ENCODE measurements at places on chromosomes 5 and 9.

- DNase-seq: no peak
Observed at GRCh38 chr9:34513567-34514214, 9.1 kb downstream of the ENHO start.

- DNase-seq: no peak
Observed at GRCh38 chr5:42982107-42982622, 58.0 kb downstream of the ANXA2R start.

GRCh38 chr5:159663986-159664385 is 252.3 kb upstream of the ADRA1B start:
- DNase-seq: no peak

GRCh38 chr9:16450578-16450977 is 419.9 kb downstream of the BNC2 start:
- DNase-seq: no peak

- DNase-seq: no peak
Observed at GRCh38 chr5:1415626-1416360, 29.4 kb downstream of the SLC6A3 start.

- no peak for DNase-seq
Observed at GRCh38 chr9:81563739-81564138, 125.6 kb downstream of the TLE1 start.

- DNase-seq: no peak
Observed at GRCh38 chr5:144156767-144157171, 13.7 kb downstream of the YIPF5 start.

DNA sequence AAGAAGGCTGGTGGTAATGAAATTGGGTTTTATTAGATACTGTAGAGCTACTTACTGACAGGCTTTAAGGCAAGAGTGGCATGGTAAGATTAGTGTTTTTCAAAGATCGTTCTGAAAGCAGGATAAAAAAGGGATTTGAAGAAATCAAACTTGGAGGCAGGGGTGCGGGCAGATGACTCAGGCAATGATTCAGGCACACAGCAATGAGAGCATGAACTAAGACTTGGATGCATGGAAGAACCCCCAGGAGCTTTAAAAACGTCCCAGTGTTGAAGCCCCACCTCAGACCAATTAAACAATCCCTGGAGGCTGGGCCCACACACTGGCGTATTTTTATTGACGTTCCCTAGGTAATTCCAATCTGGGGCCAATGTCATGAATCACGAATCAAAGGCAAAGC is 102.5 kb downstream of the SREK1 start:
- DNase-seq: no peak

- DNase-seq: no peak
Observed at GRCh38 chr9:100698945-100699344, 121.1 kb downstream of the CAVIN4 start.

DNA sequence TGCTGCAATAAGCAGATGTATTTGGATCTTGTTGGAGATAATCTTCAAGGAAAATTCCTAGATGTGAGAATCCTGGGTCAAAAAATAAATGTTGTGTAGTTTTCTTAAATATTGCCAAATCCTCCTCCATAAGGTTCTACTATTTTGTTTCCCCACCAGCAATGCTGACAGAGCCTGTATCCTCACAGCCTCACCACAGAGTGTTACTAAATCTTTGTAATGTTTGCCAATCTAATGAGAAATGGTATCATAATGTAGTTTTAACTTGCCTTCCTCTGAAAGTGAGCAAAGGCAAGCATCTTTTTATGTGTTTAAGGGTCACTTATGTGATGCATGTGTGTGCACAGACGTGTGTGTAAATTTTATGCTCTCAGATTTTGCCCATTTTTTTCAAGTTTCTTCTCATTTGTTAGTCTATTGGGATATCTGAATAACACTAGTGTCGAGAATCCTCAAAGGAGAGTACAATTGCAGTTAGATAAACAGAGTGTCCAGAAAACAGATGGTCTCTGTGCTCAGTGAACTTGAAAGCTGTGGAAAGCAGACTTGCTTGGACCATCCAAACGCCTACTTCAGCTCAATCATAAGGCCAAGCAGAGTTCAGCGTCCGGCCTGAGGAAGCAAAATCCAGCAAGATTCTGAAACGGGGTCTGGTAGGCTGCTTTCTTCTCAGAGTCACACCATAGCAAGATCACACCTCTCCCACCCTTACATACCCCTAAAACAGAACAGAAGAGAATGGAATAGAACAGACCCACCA is 35.7 kb upstream of the UGT3A1 start:
- no peak for DNase-seq

DNA sequence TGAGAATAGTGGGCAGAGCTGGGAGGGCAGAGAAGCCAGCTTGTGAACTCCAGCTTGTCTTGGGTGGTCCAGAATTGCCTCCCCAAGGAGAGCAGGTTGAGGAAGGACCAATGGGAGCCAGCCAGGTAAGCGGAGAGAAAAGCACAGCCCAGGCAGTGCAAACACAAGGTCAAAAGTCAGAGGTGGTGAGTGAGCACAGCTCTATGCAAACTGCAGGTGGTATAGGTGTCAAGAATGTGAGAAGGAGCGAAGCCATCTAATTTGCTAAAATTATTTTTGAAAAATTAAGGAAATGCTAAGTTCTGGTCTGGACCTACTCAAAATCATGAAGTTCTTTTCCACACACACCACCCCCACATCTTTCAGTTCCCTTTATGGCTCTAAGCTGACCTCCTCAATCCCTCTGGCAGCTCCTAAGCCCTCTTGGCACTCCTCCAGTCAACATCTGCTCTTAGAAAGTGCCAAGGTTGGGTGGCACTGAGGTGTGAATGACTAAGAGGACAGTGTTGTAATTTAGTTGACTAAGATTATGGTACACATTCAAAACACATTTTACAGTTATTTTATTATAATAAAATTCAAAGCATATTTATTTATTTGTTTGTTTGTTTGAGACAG is 6.6 kb upstream of the OTULINL start:
- no peak for DNase-seq

DNA sequence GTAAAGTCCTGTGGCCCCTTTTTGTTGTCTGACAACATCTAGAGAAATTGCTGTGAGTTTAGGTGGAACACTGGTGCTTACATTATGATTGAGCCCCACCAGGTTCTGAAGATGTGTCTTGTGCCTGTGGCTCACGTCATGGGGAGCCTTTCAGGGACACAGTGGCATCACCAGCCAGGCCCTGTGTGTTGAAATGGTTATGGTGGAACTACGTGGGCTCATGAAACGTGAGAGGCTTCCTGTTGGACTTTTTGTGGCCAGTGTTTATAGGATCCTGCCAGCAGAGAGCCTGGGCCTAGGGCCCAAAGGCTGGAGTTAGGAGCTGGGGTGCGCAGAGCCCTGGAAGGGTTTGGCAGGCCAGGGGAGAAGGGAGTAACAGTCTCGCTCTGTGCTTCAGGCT is 46.8 kb downstream of the TENT4A start:
- no peak for DNase-seq

DNA sequence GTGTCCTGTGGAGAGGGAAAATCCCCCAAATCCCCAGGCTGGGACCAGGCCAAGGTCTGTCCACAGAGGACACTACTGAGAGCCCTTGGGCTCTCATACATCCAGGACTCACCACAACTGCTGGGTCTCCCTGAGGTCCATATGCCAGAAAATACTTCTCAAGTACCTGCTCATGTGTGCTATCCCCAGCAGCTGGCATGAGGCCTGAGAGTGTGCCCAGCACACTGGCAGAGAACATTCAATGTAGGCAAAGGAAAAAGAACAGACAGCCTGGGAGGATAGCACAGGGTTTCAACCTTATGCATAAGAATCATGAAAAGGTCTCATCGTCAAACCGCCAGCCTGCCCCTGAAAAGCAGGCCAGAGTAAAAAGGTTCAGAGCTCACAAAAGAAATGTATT is 154.1 kb upstream of the TAS2R1 start:
- DNase-seq: no peak

GRCh38 chr5:30103452-30104202 is 1089.9 kb upstream of the CDH6 start:
- DNase-seq: no peak

- no peak for DNase-seq
Observed at GRCh38 chr9:137130176-137130755, 8.7 kb upstream of the GRIN1 start.

DNA sequence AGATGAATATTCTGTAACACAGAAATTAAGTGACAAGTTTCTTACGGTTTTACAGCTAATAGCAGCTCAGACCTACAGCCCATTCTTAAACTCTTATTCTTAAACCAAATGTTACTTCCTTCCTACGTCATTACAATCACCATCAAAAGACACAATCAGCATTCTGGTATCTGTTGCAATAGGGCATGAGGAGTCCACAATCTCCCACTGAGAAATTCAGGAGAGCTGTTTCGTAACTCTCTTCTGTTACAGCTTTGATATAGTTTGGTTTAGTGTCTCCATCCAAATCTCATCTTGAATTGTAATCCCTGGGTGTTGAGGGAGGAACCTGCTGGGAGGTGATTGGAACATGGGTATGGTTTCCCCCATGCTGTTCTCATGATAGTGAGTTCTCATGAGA is 163.4 kb downstream of the GAS1 start:
- no peak for DNase-seq

DNA sequence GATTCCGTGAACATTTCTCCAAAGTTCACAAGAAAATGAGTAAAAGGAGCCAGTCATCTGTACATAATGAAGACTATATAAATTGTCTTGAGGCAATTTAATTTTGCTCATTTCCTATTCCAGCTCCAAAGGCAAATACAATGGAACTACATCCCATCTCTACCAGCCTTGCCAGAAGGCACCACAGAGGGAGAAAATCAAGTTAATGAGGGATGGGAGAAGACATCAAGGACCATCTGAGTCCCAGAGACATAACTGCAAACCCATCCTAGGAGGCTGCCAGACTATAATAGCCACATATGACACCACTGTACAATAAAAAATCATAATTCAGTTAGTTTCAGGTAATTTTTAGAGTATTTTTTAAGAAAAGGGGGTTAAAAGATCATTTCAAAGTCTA is 136.3 kb upstream of the RGMB start:
- no peak for DNase-seq

- no peak for DNase-seq
Observed at GRCh38 chr5:60330236-60330635, 369.7 kb downstream of the DEPDC1B start.

- no peak for DNase-seq
Observed at GRCh38 chr5:318931-319601, 2.4 kb upstream of the AHRR start.

DNA sequence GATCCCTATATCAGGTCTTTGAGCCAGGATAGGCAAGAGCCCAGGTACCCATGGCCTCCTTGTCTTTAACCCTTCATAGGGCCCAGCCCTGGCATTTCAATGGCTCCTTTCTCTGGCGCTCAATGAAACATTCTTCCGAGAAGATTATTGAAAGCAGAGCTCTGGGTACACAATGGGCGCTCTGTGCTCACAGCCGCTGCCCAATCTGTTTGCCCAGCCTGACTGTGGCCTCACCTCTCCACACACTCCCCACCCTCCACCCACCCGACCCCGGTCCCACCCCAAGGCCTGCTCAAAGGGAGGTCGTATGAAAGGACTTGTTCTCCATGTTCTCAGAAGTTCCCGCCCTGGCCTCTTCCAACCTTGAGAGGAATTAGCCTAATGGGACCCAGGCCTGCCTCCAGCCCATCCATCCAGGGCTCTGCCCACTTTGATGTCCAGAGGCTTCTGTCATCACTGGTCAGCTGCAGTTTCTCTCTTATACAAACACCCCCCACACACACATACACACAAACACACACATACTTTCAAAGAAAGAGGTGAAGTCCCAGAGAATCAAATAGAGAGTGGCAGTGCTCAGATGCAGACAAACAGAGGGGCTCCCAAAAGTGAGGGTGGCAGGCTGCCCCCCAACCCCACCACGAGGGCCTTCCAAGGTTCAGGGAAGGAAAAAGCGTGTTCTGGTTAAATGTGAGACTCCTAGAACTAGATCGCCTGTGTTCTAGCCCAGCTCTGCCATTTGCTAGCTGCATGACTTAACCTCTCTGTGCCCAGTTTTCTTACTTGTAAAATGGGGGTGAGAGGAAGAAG is 5.1 kb upstream of the ARSI start:
- DNase-seq: no peak

GRCh38 chr9:125758986-125759763 is 12.0 kb downstream of the PBX3 start:
- DNase-seq: no peak
